Activated naive CD4-positive, alpha-beta T cell treated with anti-CD3 and anti-CD28 coated beads, Interleukin-2, amount 50 U/mL, for 72 hours (primary cell): ENCODE measurements at places on chromosomes 2 and 18. TPM values are rescaled to one million over a fixed set of nuclear protein-coding genes. Genes with fewer than 3 reads are reported as not detected.

COL6A3 gene
- total RNA-seq: 13.6 TPM

RNF138 gene
- 58.8 TPM for total RNA-seq

L3MBTL4 gene
- total RNA-seq: 0.55 TPM

CRYGB gene
- not detected for total RNA-seq

DPP10 gene
- not detected for total RNA-seq

DNAH7 gene
- 0.05 TPM for total RNA-seq

CD8B gene
- 1.3 TPM for total RNA-seq

DNA sequence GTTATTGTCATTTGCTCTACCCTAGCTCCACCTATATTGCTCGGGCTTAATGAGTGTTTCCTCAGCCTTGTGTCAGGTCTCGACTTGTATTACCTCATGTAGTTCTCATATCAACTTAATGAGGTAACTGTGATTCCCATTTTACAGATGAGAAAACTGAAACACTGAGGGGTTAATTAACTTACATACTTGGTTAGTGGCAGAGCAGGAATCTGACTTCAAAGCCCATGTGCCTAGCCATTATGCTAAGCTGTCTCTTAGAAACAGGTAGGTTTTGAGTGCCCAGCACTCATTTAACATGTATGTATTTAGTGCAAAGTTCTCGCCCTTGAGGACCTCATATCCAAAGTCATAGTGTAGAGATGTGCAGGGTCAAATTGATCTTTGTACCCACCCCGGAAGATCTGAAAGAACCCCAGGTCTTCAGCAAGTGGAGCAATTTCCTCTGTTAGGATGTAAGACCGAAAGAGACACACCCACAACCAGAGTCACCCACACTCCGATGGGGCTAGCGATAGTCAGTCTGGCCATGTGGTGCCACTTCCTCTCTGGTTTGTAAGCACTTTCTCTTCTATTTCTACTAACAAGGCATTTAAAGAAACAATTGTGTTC is 121.0 kb upstream of the SLC39A10 start:
- peak; percentile 77 for DNase-seq

DNA sequence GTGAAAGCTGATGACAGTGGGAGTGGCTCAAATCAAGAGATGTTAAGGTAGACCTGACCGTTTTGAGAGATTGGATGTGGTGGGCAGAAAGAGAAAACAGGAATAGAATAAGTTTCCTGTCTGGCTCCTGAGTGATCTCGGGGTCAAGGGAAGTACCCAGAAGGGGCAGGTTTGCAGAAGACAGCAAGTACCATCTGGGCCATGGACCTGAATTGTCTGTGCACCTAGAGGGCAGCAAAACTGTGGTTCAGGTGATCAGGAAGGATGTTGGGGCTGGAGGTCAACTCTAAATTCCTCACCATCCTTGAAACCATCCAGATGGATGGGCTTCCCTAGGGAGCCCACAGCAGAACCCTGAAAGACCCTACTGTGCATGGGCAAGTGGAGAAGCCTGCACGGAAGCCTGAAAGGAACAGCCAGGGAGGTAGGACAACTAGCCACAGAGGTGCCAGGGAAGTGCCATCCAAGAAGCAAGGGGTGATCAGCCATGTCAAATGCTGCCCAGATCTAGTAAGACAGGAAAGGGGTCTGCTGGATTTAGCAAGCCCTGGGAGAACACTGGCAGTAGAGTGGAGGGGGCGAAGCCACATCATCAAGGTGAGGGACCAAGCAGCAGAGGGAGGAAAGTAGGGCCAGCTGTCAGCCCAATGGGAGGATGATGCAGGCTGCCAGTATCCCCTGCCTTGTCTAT is 8.0 kb downstream of the TEX261 start:
- peak; percentile 21 for DNase-seq

GRCh38 chr18:48803951-48804855 is 146.6 kb downstream of the SMAD7 start:
- no peak for DNase-seq

- no peak for DNase-seq
Observed at GRCh38 chr2:210722092-210722491, 165.7 kb downstream of the CPS1 start.

- DNase-seq: no peak
Observed at GRCh38 chr2:222703886-222704285, 32.4 kb downstream of the MOGAT1 start.

DNA sequence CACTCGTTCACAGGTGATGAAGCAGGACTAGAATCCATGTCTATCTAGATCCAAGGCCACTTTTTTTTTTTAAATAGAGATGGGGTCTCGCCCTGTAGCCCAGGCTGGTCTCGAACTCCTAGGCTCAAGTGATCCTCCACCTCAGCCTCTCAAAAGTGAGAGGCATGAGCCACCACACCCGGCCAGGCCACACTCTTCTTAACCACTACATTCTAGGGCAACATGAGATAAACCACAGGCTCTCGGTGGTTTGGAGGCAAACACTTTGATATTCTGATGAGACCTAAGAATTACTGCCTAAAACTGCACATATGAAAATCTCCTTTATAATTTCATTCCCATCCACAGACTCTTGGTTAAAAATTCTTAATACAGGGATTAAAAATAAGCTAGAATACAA is 51.8 kb downstream of the USP34 start:
- DNase-seq: no peak

GRCh38 chr2:162014751-162015150 is 59.3 kb downstream of the DPP4 start:
- DNase-seq: no peak

- DNase-seq: no peak
Observed at GRCh38 chr18:24536834-24537233, 76.4 kb downstream of the HRH4 start.

GRCh38 chr18:69636529-69637301 is 236.0 kb downstream of the DOK6 start:
- no peak for DNase-seq

GRCh38 chr2:14654835-14655282 is 22.3 kb downstream of the LRATD1 start:
- DNase-seq: no peak

GRCh38 chr2:9781252-9781651 is 62.0 kb upstream of the TAF1B start:
- DNase-seq: no peak

GRCh38 chr2:70939839-70940580 is 4.3 kb downstream of the ATP6V1B1 start:
- no peak for DNase-seq

DNA sequence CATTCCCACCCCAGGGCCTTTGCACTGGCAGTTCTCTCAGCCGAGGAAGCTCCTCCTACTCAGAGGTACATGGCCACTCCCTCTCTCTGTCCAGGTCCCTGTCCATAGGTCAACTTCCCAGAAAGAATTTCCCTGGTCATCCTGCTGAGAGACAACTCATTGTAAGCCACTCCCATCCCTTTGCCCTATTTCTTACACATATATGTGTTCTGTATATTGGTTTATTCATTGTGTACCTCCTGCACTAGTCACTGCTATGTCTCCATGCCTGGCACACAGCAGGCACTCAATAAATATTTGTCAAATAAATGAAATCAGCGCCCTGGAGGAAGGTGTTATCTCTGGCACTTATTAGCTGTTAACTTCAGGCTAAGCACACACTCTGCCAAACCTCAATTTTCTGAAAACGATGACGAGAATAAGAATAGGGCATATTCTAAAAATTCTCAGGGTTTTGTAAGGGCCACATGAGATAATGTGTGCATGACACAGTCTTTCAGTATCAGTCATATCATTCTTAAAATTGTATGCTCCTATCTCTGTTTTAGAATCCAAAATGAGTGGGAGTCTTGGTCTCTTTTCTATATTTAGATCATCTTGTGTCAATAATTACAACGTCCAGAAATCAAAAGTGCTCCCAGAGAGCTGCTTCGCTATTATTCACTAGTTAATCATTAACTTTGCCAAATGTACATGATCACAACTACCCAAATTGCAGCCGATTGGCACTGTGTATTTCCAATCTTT is 198.0 kb downstream of the ALK start:
- no peak for DNase-seq

DNA sequence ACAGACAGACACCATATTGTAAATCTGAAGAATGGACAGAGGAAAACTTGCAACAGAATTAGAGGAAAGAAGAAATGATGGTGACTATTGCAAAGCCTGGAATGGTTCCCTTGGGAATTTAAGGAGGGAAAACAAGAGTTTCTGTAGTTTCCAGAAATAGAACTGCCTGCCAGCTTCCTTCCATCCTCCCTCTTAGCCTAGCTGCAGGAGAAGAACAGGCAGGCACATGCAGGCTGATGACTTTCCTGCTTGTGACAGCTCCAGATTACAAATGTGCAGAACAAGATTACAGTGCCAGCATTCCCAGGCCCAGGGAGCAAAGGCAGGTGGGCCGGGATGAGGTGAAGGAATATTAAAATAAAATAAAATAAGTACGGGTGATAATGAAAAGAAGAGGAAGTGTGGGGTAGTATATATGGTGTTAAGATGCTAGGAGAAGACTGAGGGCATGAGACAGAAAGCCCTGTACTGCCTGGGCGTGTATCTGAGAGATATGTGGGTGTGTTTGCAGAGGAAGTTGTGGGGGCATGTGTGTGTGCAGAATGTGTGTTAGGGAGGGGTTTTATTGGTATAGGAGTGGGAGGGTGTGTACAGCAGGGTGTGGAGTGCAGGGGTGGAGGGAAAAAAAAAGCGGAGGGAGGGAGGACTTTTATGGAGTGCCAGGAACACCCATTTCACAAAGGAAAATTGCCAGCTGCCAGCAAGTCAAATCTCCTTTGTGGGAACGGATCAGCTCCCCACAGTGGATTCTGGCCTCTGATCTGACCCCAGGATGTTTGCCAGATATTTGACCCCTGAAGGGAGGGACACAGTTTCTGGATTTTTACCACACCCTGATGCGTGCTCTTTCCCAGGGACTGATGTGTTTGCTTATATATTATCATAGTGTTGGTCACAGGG is 43.9 kb upstream of the NEMP2 start:
- DNase-seq: no peak

GRCh38 chr2:42698940-42699339 is 65.0 kb downstream of the OXER1 start:
- no peak for DNase-seq
